Right cardiac atrium (tissue), 5 donors: ENCODE measurements at places on chromosomes 2 and 18.

- DNase-seq: no peak
These were observed 38.1 kb downstream of the FN1 start for GRCh38 chr2:215397632-215398341.

DNA sequence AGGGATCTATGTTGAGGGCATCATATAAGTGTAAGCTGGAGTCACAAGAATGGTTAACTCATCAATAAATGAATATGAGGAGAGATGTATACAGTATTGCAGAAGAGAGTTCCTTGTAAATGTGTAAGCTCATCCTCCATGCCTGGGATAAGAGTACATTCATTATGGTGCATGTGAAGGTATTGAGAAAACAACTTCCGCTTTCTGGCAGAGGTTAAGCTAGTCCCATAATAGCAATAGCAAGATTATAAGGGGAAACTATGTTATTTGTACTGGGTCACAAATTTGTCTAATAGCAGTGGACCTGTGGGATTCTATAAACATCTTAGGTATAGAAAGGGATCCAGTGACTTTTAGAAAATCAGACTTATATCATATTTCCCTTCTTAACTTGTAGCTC is 44.1 kb downstream of the SCN2A start:
- DNase-seq: no peak

- DNase-seq: no peak
These were observed 57.3 kb upstream of the SNTG2 start for GRCh38 chr2:893311-893710.

GRCh38 chr2:30986231-30986580 is 152.0 kb downstream of the GALNT14 start:
- no peak for DNase-seq

- peak; percentile 74 for DNase-seq
These were observed 1.4 kb downstream of the RNF138 start for GRCh38 chr18:32093102-32093511.

- no peak for DNase-seq
These were observed 112.2 kb upstream of the NABP1 start for GRCh38 chr2:191565647-191566198.

GRCh38 chr18:39190508-39190907 is 1624.9 kb upstream of the CELF4 start:
- no peak for DNase-seq

DNA sequence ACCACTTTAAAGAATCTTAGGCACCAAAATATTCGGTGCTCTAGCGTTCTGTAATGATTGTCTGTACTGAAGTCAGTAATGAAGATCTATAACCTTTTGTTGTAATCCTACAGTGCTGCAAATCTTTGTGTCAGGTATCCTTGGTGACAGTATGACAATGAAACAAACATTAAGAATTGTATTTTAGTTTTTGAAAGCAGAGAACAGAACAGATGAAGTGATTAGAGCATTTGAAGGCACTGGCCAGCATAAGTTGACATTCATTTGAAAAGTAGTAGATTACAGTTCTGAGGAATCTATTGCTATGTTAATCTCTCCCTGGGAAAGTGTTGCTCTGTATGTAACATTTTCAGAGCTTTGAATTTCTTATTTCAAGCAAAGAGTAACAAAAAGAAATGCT is 451.2 kb downstream of the NUP35 start:
- no peak for DNase-seq

- peak; percentile 73 for DNase-seq
These were observed 62.1 kb downstream of the SETBP1 start for GRCh38 chr18:44742718-44743311.

- no peak for DNase-seq
These were observed 1.5 kb downstream of the ZNF804A start for GRCh38 chr2:184599872-184600222.

DNA sequence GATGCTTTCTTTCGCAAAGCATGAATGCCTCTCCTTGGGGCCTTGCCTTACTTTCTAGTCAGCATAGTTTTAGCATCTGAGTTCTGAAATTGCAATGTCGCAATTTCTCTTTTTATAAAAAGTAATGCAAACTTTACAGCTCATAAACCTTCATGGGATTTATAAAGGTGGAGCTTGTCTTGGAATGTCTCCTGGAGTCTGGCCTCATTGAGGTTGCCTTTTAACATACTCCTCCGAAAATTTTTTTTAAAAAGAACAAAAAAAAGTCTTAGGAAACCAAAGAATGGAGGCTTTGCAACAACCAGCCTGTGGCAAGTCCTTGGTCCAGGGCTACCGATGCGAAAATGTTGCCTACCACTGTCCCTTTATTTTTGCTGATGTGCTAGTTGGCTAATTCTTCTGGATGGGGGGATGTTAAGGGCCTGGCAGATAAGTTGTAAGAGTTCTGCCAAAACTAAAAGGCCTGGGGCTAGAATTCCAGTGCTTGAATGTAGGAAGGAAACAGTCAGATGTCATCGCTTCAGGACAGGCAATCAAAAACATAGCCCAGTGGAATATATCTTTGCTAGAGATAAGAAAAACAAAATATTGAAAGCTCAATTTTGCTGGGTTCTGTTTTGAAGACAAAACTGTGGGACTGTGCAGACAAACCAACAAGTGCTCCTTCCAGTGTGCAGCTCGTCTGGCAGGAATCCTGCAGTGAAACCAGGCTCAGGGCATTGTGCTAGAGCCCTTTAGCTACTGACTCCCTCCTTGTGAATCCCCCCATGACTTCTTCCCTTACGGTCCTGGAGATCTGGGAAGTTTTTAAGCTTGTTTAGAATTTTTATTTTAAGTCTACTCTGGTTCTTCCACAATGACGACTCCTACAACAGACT is 213.0 kb downstream of the PIEZO2 start:
- DNase-seq: peak; percentile 63
